ENCODE measurements at places on chromosomes 11 and 22.

GRCh38 chr11:60854140-60854846 lies 1.5 kb downstream of the PTGDR2 start:
- no peak for DNase-seq

DNA sequence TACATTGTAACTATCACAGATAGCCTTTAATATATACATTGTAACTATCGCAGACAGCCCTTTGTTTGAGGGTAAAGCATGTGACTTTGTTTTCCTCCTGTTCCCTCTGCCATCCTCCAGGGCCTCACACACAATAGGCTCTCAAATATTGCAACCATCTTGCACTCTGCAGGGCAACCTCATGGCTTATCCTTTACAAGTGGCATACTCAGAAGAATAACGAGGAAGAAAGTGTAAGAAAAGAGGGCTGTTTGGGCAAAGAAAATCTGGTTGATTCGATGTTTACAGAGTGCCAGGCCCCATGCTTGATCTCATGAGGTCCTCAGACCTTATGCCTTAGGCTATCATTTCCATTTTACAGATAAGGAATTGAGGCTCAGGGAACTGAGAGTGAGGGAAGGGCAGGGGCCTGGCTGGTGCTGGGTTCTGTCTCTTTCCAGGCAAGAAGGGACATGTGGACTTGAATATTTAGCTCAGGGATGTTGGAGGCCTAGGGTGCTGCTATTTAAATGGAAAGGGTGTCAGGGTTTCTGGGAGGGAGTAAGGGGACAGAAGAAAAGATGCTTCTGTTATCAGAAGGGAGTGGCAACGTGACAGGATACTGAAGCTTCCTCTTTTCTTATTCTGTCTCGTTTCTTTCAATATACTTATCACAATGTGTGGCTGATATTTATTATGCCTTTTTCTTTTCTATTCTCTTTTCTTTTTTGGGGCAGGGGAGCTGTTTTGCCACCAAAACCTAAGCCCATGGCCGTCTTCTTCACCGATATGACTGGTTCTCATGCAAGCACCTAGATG lies 1.1 kb upstream of the SAMM50 start:
- DNase-seq = no peak

DNA sequence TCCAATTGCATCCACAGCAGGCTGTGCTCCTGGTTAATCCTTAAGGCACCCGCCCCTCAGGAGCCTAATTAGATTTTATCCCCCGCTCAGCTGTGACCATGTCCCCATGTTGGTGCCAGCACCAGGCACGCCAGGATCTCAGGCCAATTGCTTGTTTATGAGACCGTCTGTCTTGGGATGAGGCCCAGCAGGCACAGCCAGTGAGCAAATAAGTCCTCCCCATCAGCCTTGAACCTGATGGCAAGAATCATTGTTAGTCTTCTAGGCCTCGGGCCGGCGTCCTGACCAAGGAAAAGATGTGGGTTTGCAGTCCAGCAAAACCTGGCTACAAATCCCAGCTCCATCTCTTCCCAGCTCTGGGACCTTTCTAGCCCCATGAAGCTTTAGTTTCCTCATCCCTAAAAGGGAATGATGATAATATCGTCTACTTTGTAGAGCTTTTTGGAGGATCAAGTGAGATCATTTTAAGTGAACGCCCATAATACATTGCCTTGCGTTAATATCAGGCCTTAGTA lies 57.3 kb downstream of the TP53I11 start:
- DNase-seq = no peak

DNA sequence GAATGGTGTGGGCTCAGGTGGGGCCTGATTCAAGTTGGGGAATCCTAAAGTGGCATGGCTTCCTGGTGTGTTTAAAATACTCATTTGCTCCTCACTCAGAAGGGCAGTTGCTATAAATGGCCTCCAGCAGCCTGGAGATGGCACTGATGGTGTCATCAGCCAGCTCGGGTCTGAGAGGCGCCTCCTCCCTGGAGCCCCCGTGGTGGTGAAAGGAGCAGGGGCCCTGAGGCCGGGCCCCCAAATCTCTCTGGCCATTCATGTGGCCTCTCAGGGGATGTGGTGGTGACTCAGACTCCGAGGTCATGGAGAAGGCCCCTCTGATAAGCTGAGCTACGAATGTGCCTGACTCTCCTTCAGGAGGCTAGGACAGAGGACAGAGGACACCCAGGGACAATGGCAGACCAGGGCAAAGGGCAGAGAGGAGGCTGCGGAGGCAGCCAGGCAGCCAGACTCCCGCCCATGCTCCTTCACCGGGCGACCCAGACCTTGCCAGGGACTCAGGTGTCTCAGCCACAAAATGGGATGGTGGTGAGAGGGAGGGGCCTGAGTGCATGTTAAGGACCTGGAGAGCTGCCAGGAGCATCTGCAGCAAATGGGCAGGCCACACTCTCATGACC lies 129.2 kb downstream of the CTTN start:
- no peak for DNase-seq

DNA sequence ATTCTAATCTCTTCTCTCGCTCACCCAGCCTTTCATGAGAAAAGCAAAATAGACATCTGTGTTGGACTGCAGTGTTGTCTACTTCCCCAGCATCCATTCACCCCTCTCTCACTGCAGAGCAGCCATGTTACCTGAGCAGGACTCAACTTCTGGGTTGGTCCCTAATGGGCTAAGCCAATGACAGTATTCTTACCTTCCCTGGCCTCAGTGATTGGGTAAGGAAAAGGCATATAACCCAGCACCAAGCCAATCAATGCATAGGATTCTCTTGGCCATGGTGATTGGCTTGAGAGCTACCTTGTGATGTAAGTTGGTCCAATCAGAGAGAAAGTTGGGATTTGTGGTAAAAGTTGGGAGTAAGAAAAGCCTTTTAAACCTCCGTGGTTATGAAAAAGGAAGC lies 99.8 kb upstream of the NECTIN1 start:
- no peak for DNase-seq

DNA sequence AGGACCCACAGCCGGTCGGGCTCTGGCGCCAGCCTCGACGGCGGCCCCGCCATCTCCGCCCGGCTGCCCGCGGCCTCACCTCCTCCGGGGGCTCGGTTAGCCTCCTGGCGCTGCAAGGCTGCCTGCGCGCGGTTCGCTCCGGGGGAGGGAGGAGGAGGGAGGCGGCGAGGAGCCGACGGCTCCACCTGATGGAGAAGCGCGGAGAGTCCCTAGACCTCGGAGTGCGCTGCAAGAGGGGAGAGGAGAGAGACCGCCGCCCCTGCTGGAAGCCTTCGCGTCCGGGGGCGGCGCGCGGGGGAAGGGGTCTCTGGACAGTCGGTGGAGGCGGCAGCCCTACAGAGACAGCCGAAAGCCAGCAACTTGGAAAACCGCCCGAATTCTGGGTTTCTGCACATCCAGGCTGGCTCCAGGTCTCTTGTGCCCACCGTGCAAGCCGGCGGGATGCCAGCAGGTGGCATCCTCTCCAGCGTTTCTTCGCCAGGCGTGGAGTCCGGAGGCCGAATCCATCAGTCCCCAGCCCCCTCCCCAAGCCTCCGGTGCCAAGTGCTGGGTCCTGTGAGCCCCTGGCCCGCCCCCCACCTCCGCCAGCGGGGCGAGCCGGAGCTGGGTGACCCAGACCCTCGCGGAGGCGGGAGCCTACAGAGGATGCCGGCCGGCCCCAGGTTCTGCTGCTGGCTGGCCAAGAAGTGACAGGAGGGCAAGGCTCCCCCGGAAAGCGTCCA lies 2.9 kb upstream of the KIRREL3 start:
- DNase-seq = no peak

- no peak for DNase-seq
These were observed 46.3 kb upstream of the SEZ6L start for GRCh38 chr22:26122920-26123468.

- DNase-seq = no peak
These were observed 29.8 kb upstream of the NFAM1 start for GRCh38 chr22:42462016-42462415.

GRCh38 chr22:50296658-50297490 lies 10.6 kb downstream of the PLXNB2 start:
- DNase-seq = no peak

GRCh38 chr11:74020539-74020938 lies 11.7 kb upstream of the UCP3 start:
- DNase-seq = no peak
